ENCODE measurements at places on chromosomes 3 and 15.

DNA sequence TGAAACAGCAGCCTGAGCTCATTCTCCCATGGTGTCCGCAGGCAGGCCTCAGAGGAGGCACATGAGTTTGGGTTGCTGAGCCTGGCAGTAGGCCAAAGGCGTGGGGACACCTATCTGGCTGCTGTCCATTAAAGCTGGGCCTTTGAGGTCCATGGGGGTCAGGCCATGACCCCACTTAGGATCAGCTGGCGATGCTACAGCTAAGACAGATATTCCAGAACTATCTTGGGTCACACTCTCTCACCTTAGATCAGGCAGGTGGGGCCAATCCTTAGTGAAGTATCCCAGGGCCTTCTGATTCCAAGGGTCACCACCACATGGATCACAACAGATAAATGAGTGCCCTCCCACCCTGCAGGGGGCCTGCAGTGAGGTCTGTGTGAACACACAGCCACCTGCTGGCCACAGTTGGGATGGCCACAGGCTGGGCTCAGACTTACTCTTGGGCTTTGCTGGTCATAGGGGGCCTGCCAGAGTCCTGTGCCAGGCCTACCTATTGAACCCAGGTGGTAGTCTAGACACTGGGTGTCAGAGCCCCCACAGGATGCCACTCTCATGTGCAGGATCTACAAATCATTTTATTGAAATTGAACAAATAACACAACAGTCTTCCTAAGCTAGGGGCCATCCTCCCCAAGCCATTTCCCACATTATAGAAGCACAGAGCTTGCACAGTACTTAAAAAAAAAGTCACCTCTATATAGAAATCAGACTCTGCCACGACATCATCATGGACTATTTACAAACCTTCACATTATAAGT lies 2.0 kb upstream of the HYAL2 start:
- DNase-seq, result peak; percentile 40

DNA sequence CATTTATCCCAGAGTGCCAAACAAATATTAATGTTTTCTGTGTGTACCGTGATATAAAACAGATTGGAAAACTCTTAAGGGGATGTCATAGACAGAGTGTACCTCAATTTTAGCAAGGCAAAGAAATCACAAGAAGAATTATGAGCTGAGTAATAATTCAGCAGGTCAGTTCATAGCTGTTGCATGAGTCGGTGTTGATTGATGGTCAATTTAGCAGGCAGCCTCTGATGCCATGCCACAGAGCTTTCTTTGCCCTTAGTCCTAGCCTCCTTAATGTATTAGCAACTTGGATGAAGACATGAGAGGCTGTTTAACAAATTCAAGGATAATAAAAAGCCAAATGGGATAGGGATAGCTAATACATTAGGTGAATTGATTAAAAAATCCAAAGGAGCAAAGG lies 6.8 kb downstream of the SLC35A5 start:
- DNase-seq, result no peak

- DNase-seq, result peak; percentile 93
Measured at GRCh38 chr3:170815340-170815739, 54.7 kb downstream of the RPL22L1 start.

DNA sequence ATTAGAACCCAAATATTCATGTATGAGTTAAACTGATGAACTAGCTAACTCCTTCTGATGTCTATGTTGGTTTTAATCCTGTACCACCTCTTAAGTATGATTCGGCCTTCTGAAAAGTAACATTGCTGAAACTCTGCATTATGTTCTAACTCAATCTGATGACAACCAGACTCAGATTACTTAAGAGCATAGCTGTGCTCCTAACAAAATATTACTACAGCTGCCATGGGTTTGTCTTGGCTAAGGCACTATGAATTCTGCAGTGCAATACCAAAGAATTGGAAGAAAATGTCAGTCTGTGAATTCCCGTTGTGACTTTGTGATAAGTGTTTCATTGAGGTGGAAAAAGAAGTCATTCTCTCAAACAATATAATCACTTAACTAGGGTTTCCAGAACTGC lies 224.4 kb downstream of the ZMAT3 start:
- DNase-seq, result no peak

DNA sequence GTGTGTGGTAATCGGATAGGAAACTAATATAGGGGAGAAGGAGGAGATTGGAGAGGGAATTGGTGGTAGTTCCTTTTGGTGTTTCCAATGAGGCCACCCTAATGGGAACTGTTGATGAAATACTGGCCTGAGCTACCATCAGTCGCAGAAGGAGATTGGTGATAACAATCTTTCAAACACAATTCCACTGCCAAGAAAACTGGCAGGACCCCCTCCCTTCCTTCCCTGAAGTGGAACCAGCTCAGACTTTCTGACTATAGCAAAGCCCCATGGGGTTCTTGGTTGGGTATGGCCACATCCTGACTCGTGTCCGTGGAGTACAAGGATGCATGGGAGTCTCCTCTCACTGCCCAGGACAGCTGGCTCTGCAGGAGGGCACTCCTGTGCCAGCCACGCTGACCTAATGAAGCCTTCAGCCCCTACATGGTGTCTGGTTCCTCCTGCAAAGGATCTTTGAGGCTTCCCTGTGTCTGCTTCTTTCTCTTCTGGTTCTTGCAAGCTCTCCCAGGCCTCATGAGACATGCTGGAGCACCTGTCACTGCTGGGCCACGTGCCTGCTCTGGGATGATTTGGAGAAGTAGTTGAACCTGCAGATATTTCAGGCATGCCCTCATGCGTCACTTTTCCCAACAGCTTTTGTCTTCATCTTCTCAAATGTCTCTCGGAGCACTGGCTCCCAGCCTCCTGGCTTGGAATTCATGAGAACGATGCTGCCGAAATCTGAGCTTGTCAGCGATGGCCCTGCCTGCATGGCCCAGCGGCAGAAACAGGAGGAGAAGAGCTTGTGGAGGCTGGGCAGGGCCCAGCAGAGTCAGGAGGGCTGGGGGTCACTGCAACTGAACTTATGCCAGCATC lies 90.0 kb upstream of the ADPGK start:
- no peak for DNase-seq

- DNase-seq, result peak; percentile 74
Measured at GRCh38 chr15:35256551-35256950, 171.5 kb upstream of the NANOGP8 start.

- DNase-seq, result no peak
Measured at GRCh38 chr3:68832680-68833079, 99.7 kb downstream of the TAFA4 start.

- DNase-seq, result no peak
Measured at GRCh38 chr3:167787440-167787839, 51.9 kb downstream of the SERPINI1 start.

DNA sequence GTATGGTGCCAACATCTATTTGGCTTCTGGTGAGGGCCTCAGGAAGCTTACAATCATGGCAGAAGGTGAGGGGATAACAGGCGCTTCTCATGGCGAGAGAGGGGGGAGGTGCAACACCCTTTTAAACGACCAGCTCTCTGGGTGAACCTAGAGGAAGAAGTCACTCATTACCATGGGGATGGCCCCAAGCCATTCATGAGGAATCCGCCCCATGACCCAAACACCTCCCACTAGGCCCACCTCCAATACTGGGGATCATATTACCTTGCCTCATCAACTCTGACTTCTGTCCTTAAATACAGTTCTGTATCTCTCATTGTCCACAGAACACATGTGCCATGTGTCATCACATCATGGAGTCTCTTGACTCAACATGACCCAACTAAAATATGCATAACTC lies 37.5 kb upstream of the CLRN1 start:
- no peak for DNase-seq

DNA sequence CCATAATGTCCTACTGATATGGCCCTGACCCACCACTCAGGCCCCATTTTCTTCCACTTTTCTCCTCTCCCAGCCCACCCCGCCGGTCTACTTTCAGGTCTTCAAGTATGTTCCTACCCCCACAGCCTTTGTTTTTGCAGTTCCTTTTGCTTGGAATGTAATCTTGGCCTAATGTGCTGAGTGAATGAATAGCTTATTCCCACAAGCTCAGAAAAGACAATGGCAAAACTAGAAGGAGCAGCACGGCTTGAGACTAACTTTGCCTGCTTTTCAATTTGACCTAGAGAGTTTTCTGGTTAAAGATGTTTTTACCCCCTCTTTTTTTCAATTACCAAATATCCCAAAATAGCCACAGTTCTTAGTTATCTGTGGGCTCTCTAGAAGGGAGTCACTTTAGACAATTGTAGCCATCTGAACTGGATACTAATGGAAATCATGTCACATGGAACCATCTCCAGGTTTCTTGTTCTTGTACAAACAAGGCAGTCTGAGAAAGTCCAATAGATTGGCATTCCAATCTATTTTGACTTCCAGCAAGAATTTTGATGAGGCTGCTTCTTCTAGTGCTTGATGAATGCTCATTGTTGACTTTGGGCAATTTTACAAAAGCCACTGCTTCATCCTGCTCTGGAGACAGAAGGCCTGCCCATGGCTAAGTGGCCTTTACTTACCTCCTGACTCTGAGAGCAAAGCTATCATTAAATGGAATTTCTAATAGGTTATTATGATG lies 16.3 kb upstream of the LMCD1 start:
- no peak for DNase-seq

GRCh38 chr3:178707311-178708031 lies 171.2 kb downstream of the KCNMB2 start:
- DNase-seq, result peak; percentile 29

DNA sequence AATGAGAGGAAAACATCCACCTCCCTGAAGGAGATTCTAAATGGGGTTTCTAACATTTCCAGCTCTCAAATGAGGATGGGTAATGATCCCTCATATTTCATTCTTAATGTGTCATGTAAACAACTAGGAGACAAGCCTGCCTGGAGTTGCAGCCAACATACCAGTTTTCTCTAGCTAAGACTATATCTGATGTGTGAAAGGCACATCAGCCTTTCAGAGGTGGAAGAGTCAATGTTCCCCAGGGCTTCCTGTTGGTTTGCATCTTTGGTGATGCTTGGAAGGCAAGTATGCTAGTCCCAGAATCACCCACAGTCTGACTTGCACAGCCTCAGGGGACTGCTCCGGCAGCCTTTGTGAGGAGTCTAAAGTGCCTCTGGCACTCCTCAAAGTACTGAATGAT lies 921.2 kb downstream of the SQOR start:
- no peak for DNase-seq

GRCh38 chr3:53489386-53489785 lies 5.0 kb upstream of the CACNA1D start:
- DNase-seq, result no peak

DNA sequence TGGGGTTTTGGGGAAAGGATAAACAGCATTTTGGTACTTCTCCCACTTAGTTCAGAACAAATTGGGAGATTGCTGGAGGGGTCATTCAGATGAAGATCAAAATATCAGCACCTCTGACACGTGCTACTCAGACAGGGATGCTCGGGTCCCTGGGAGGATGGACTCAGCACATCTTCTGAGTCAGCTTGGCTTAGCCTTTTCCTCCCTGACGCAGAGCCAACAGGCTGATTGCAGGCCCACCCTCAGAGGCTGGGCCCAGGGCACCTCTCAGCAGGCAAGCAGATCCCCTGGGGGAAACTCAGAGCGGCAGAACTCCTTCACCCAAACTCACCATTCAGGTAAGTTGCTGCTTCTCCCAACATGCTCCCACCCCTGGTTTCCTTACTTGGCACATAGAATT lies 304.9 kb downstream of the TLE3 start:
- DNase-seq, result no peak

- DNase-seq, result no peak
Measured at GRCh38 chr3:7309641-7310102, 448.8 kb downstream of the GRM7 start.

DNA sequence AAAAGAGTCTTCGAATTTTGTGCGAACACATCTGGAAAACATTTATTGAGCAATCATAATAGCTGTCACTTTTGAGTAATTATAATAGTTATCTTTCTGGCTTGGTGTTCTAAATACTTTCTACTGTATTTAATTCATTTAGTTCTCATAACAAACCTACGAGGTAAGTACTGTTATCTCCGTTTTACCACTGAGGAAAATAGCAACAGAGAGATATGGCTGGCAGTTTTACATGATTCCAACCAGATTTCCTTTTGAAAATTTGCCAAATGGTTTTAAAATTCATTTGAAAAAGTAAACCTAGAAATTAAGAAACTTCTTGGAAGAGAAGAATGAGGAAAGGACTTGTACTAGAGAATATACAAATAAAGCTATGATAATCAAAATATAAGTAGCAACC lies 37.3 kb upstream of the MGA start:
- DNase-seq, result no peak

GRCh38 chr3:117963858-117964257 lies 1070.8 kb downstream of the IGSF11 start:
- DNase-seq, result no peak

DNA sequence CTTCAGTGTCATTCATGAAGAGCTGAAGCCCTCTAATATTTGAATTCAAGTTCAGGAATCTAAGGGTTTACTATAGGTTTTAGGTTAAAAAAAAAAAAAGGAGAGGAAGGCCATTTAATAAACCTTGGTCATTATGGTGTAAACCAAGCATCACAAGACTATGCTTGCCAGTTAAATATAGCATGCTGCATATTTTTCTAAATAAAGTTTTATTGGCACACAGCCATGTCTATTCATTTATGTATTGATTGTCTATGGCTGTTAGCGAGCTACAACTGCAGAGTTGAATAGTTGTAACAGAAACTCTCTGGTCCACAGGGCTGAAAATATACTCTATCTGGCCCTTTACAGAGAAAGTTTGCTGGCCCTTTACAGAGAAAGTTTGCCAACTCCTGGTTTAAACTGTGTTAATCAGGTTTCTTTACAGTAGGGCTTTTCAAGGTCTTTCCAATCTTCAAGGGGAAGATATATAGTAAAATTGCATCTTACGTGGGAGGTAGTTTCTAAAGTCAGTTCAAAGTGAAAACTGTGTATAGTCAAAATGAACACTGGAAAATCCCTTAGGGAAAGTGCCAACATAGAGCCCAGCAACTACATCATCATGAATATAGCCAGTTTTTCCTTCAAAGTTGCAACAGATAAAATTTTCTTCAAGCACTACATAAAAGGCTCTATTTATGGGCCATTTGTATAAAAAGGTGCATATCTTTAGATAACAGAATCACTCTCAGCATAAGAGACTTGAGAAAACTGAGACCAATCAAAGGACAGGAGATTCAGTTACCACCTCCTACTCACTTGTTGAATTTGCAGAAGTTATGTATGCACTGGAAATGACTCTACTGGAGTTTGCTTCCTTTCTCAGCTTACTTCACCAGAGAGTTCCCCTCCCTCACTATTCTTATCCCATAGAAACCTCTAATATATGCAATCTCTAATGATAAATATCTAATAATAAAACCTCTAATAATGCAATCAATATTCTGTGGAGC lies 49.7 kb upstream of the FRMD4B start:
- no peak for DNase-seq

DNA sequence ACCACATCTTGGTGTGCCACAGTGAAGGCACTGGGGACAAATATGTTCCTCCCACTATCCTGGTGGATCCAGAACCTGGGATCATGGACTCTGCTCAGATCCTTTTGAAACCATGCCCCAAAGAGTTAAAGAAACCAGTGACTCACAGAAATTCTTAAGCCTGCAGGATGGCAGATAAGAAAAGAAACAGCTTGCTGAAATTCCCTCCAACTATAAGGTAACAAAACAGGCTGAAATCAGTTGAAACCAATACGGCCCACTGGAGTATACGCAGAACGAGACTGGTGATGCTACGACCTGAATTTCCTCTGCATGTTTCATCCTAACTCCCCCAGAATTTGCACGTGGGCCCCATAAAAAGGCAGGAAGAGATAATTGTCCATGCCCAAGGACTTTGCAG lies 209.6 kb downstream of the TJP1 start:
- DNase-seq, result no peak

Data from NCI-H1417 (cell line).